ENCODE measurements at places on chromosomes 11 and 22.
A peak's percentile ranks its signal among the peaks of the same experiment; 100 is the strongest.

GRCh38 chr11:40722179-40722795 lies 737.2 kb downstream of the LRRC4C start:
- no peak for DNase-seq

DNA sequence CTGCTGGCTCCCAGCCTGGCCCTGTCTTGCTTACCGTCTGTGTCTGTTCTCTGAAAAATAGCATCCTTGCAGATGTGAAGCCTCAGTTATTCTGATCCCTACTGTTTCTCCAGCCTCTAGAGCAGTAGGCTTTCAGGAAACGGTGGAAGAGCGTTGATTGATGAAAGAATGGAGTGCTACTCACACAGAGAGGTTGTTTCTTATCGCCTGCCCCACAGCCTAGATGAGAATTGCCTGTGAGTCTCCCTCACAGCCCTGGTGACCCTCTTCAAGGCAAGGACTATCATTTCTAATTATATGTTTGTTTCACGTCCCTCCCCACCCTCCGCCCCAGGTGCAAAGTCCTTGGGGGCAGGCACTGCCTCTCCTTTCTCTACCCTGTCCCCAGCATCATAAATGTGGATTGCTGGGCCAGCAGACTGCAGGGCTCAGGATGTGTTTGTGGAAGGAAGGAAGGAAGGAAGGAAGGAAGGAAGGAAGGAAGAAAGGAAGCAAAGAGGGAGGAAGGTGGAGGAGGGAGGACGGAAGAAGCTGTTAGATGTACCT lies 575.3 kb upstream of the B3GAT1 start:
- no peak for DNase-seq

DNA sequence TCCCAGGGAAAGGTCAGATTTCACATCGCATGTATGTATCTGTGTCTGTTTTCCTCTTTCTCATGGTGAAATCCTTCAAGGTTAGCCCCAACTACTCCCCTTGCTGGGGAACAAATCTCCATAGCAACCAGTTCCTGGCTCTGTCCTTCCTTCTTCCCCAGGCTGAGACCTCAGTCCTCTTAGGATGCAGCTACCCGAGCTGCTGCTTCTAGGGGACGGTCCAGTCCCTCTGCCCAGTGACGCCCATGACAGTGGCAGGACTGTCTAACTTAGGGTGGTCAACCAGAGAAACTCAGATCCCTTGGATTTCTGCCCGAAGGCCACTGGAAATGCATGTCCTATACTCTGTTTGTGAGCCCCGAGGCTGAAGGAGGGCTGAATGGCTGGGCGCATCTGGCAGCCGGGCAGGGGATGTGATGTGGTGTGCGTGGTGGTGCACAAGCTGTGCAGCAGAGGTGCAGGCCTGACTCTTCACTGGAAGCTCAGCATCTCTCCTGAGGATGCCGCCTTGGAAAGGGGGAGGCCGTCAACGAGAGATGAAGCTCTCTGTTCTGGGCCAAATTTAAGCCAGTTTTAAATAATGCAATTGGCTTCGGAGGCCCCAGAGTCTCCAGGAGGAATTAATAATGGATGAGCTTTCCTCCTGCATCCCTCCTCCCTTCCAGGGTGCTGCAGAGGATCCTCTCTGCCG lies 118.7 kb upstream of the B3GAT1 start:
- peak; percentile 41 for DNase-seq

DNA sequence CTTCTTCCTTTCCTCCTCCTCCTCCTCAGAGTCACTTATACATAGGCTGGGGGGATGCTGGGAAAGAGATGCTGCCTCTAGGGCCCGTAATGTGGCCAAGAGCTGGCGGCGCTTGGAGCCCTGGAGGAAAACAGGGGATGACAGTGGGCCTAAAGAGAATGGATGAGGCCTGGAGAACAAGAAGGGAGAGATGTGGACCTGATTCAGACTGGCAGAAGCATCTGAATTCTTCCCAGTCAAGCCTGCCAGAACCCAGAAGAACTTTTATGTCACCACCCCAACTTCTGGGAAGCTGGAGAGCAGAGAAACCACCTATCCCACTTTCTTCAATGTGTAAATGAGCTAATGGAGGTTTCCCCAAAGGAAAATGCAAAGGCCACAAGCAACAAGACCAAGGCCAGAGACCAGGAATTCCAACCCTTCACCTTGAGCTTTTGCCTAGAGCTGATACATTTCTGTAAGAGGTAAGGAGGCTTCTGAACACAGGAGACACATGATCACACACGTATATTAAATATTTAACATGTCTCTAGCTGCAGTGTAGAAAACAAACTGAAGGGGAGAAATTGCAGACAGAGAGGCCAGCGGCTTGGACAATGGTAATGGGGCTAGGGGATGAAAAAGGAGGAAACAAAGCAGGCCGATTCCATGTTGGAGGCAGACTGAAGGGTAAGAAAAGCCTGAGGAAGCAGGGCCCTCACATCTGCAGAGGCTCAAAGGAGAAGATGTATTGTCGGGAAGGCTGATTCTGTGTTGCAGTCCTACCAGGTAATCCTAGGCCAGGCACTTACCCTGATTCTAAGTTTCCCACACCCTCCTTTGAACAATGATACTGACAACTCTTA lies 1.1 kb downstream of the RRP8 start:
- DNase-seq: peak; percentile 18

DNA sequence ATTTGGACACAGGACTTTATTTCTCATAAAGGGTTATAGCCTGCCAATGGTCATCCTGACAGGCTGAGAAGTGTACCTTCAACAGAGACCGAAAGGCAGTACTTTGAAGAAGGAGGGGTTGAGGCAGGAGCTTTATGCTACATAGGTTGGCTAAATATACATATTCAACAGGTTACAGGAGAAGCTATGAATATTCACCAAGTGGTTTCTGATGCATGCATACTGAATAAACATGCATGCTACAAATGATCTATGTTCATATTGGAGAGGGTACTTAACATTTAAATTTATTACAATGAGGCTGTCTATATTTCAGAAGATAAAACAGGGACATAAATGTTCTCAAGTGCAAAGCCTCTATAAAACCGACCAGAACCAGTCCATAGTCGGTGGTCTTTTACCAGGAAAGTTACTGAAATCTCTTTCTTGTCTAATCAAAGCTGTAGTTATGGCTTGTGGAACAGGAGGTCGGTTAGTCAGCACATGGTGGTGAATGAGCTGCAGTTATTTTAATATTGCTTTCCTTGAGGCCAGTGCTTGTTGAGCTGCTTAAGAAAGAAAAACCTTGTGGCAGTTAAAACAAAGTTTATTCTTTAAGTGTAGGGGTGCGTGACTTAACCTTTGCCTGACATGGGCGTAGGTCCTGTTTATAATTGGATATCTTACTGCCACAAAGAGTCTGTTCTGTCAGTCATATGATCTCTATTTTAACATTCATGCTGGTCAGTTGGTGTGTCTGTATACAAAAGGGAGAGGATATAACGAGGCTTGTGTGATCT lies 19.5 kb downstream of the CNTF start:
- no peak for DNase-seq

DNA sequence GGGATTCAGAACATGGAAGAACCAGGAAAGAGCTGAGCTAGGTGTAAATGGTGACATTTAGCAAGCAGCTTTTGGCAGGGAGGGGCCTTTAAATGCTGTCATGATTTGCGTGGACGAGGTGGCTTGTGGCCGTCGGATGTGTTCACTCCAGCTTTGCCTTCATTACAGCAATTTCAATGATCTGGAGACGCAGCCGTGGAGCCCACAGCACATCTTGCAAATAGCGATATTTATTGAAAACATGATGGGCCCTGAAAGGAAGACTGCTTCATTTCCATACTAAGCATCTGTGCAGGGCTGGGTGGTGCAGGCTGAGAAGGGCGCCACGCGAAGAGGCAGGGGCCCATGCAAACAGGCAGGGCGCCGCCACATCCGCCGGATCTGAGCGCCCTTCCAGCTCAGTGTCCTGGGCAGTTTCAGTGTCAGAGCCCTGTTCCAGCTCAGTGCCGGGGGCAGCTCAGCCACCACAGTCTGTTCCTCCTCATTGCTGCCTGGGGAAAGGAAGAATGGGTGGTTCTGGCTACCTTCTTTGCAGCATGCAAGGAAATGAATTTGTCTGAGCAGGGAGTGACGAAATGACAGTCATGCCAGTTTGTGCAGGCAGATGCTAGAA lies 111.1 kb upstream of the TTC12 start:
- DNase-seq: no peak

GRCh38 chr22:46996595-46997310 lies 234.3 kb downstream of the TBC1D22A start:
- no peak for DNase-seq

DNA sequence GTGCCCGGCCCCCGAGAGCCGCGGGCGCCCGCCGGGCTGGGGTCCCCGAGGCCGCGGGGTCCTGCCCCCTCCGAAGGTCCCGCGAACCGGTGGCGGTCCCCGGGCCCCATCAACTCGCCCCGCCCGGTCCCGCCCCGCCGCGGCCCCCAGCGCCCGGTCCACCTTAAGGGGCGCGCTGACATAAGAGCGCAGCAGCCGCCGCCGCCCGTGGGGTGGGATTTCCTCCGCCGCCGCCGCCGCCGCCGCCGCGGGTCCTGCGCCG lies at the start of gene ZDHHC8:
ZDHHC8 (plus strand) TSS at position 208 of the 262 bp plus-strand sequence. CDS start 144 bp downstream, outside the sequence.
- DNase-seq: no peak

DNA sequence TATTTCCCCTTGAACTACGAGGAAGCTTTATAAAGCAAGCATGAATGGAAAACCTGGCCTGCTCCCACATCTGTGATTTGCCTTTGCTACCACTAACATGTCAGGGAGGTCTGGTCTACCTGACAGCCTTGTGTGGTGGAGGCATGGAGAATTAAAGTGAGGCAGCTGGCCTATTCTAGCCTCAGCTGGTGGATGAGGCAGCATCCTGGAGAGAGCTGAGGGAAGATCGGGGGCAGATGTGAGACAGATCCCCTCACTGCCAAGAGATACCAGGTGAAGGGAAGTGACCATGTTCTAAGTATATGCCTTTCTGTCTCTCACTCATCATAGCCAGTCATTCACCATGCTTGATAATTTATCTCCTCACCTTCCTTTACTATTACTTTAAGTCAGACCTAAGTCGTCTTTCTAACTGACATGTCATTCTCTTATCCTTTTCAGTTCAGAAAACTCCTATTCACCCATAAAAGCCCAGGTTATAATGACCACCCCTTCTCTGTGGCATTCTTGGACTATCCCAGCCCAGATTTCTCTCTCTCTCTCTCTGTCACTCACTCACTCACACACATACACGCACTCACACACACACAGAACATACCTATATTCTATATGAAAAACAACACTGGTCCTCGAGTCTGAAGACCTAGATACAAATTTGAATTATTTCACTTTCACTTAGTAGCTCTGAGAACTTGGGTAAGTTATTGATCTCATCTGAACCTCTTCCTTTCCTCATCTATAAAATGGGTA lies 90.7 kb downstream of the CSNK2A3 start:
- no peak for DNase-seq

GRCh38 chr11:110431674-110432073 lies 1.9 kb downstream of the FDX1 start:
- DNase-seq: no peak

GRCh38 chr11:78798663-78799062 lies 224.0 kb upstream of the NARS2 start:
- peak; percentile 82 for DNase-seq

- no peak for DNase-seq
Measured at GRCh38 chr11:20875889-20876288, 206.5 kb downstream of the NELL1 start.

GRCh38 chr11:2811206-2812091 lies 74.1 kb downstream of the CDKN1C start:
- no peak for DNase-seq

DNA sequence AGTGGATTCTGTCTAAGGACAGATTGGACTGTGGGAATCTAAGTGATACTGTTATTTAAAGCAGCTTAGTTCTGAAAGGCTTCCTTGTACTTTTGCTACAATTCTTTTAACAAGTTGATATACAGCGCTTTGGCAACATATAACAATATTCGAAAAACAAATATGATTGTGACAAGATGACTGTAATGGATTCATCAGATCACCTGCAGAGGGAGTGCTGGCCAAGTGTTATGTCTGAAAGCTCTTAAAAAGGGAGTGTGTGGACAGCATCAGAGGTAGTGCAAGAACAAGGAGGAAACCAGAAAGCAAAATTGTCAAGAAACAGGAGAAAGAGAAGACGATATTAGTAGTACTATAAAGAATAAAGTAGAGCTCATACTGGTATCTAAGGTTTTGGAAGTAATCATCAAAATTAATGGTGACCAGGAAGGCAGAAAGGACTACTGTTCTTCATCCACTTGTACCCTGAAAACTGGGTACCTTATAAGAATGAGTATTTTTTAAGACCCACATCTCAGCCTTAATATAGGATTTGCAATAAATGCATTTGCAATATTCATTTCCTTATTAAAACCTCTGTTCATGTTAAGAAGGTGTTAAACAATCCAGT lies 1112.0 kb upstream of the CCDC90B start:
- no peak for DNase-seq

- no peak for DNase-seq
Measured at GRCh38 chr22:47139013-47139789, 376.8 kb downstream of the TBC1D22A start.

GRCh38 chr22:29998627-29999384 lies 81.5 kb upstream of the HORMAD2 start:
- DNase-seq: no peak

DNA sequence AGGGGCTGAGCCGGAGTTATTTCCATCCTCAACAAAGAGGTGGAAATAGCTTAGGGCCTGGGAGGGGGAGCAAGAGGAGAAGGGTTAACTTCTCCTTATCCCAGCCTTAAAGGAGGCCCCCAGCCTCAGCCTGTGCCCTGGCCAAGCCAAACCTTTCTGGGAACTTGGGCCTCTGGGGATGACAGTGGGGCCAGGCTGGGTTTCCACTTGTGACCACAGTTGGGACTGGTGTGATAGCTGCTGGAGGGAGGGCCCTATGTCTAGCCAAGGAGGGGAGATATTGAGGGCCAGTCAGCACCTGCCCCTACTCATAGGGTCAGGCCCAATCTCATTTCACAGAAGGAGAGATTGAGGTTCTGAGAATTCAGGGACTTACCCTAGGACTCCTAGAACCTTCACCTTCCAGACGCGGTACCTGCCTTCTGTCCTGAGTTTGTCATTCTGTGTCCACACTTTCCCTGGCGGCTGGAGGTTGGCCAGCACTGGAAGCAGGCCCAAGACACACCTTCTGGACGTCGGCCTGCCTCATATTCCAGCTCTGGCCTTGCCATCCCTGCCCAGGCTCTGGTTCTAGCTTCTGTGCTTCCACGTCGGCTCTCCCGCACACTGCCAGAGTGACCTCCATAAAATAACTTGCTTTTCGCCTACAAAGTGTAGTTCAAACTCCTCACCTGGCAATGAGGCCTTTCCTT lies 3.1 kb downstream of the RELT start:
- no peak for DNase-seq

DNA sequence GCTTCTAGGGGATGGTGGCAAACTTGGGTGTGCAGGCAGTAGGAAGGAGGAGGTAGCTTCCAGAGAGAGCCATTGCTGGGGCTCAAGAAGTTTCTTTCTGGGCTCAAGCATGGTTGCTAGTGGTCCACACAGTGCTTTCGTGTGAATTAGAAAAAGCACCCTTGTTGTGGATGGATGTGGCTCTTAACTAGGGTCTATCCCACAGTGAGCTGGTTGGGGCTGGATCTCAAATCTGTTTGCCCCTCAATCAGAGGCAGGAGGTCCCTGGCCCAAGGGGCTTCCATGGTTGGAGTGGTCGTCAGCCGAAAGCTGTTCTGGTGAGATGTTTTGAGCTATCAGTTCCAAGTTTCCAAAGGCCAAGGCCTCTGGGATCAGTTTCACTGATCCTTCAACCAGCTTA lies 35.0 kb downstream of the ZBTB16 start:
- no peak for DNase-seq

All from right forelimb (tissue), 1 donor.